ENCODE measurements at places on chromosomes 4 and X.

DNA sequence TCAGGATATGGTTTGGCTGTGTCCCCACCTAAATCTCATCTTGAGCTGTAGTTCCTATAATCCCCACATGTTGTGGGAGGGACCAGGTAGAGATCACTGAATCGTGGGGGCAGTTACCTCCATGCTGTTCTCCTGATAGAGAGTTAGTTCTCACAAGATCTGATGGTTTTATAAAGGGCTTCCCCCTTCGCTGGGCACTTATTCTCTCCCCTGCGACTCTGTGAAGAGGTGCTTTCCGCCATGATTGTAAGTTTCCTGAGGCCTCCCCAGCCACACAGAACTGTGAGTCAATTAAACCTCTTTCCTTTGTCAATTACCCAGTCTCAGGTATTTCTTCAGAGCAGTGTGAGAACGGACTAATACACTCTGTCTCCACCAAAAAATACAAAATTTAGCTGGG is 291.9 kb downstream of the BCOR start:
- DNase-seq = no peak

DNA sequence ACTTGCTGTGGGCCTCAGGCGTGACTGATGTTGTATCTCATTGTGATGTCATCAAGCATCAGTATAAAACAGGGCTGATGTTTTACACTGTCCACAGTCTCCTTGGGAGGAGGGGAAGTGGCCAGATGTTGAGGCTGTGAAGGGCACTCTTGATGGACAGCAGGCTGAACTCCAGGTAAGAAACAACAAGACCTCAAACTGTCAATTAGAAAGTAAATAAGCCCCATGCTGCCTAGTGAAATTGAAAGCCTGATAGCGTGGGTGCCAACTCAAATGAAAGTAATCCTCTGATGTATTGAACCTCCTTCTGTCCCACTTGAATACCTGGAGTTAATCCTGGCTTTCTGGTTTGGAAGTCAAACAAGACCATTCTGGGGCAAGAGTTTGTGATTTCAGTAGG is 19.7 kb downstream of the VSIG1 start:
- DNase-seq = no peak

GRCh38 chrX:147710301-147710700 is 201.4 kb upstream of the FMR1 start:
- DNase-seq = no peak

DNA sequence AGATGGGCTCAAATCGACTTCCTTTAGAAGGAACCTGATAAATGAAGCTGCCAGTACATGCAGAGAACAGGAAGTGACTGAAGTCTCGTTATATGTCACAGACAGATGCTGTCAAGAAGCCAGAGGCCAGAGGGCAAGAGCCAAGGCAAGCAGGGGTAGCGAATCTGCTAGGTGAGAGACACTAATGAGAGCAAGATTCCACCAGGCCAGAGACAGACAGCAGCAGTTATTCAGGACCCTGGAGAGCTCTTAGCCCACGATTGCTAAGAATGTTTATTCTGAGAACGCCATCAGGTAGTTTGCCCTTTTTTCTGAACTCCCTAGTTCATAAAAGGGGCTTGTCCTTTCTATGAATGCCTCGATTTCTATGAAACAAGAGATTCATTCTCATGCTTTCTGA is 73.7 kb downstream of the BEND2 start:
- no peak for DNase-seq

GRCh38 chr4:127188847-127189246 is 443.9 kb upstream of the INTU start:
- DNase-seq = no peak

DNA sequence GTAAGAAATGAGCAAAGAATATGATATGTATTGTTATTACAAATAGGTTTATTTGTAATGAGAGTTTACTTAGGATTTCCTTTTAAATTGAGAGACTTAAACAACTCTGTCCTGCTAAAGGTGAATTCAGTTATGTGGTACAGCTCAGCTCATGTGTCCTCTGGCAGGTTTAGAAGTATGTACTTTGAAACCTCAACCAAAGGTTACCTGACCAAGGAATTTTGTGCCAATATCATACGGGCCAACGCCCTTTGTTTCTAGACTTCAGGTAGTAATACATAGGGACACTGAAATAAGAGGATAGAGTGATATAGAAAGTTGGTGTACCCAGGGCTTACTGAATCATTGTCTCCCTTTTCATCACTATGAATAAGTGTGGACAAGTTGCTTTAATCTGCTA is 25.7 kb downstream of the SLAIN2 start:
- DNase-seq = no peak

DNA sequence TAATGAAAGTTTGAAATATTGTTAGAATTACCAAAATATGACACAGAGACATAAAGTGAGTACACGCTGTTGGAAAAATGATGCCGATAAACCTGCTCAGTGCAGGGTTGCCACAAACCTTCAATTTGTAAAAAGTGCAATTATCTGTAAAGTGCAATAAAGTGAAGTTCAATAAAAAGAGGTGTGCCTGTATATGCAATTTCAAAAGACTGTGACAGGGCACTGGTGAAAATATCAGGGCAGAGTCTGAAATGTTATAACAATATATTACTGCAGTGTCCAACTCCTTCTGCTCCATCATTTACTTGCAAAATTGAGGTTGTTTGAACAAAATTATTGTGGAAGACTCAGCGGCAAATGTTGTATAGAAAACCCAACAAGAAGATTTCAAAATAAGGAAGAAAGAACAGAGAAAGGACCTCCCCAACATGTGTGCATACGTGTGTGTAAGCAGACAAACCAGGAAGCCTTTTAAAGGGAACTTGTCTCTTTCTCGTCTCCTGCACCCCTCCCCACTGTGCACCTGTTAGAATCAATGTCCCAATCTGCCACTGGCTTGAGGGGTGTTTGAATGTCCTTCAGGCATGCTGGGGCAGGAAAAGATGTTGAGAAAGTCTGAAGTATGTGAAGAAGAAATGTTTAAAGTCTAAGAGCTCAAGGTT is 96.2 kb downstream of the MAOB start:
- DNase-seq = no peak

DNA sequence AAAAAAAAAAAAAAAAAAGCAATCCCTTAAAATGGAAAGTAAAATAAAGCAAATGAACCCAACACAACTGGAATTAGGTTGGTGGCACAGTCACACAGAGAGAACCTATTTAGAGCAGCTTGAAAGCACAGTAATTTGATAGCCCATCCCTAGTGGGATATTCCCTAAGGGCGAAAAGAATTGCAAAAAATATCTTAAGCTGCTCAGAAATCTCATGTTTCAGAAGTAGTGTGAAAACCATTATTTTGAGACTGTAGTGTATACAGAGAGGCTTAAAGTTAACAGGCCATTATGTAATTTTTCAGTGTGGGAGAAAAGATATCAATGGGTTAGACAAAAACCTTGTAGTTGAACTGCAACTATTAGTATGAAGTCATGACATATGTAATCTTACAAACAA is 40.0 kb upstream of the DHX15 start:
- DNase-seq = no peak

Measured in NCI-H187 treated with DMSO at 0.1 percent for 48 hours (cell line).